Type B pancreatic cell (in vitro differentiated cells): ENCODE measurements at places on chromosomes 2 and 18.

DNA sequence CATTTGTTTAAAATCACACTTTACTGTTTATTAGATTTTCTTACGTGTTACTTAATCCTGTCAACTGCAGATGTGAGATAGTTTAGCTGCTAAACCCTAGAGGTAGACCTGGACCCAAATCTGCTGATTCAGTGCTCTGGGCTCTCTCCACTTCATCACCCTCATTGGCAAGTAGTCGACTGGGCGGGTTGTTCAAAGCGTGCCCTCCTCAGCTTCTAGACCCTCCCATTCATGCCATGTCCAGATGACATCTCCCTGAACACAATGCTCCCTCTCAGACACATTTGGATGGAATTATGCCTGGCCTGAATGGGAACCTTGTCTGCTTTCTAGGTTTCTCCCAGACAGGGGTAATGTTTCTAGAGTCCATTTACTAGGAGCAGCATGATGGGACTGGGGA is 43.7 kb downstream of the RPIA start:
- H3K4me3 ChIP-seq: peak overlapping the region; percentile 40
- peak overlapping the region; percentile 90 for H3K27ac ChIP-seq
- H3K27me3 ChIP-seq: no peaks in the 10 kb centered on the region
- H3K4me1 ChIP-seq: peaks cover 11% of the 10 kb centered on the region

GRCh38 chr2:70995426-70995729 is 705 bp upstream of the TEX261 start:
- H3K4me1 ChIP-seq: peaks cover 23% of the 10 kb centered on the region
- H3K27ac ChIP-seq: peak overlapping the region; percentile 80
- H3K4me3 ChIP-seq: peak overlapping the region; percentile 93
- peaks cover 11% of the 10 kb centered on the region for H3K27me3 ChIP-seq
- DNase-seq: peak; percentile 66

- no peak for DNase-seq
- H3K27ac ChIP-seq: no peak overlapping the region
- H3K36me3 ChIP-seq: no peaks in the 10 kb centered on the region
- no peaks in the 10 kb centered on the region for H3K27me3 ChIP-seq
Measured at GRCh38 chr18:74533666-74534065, 634 bp upstream of the CNDP1 start.

GRCh38 chr18:45166836-45167551 is 448.3 kb upstream of the SLC14A2 start:
- H3K27me3 ChIP-seq: no peaks in the 10 kb centered on the region
- no peak overlapping the region for H3K27ac ChIP-seq
- peaks cover 13% of the 10 kb centered on the region for H3K4me1 ChIP-seq
- H3K4me3 ChIP-seq: no peak overlapping the region
- no peak for DNase-seq

DNA sequence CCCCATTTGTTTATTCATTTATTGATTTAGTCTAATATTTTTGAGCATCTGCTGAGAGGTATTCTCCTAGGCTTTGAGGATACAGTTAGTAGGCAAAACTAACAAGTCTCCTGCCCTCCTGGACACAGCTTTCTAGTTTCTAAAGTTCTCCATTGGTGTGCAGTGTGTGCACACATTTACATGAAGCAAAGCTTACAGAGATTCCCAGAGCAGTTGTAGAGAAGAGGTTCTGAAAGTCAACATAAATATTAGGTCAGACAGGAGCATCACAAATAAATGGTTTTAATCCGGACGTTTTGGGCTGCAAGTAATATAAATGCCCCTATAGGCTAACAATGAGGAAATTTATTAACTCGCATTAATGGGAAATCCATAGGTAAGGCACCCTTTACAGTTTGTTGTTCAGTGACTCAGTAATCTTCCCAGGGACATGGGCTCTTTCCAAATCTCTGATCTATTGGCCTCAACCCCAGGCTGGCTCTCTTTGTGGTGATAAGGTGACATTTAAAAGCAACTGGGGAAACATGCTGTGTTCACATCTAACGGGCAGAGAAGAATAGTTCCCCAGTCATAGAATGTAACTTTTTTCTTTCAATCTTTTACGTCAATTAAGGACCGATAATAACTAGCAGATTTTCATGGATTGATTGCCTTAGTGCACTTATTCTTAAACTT is 407.2 kb downstream of the PTPRM start:
- DNase-seq: no peak
- H3K4me3 ChIP-seq: no peak overlapping the region
- no peaks in the 10 kb centered on the region for H3K36me3 ChIP-seq

DNA sequence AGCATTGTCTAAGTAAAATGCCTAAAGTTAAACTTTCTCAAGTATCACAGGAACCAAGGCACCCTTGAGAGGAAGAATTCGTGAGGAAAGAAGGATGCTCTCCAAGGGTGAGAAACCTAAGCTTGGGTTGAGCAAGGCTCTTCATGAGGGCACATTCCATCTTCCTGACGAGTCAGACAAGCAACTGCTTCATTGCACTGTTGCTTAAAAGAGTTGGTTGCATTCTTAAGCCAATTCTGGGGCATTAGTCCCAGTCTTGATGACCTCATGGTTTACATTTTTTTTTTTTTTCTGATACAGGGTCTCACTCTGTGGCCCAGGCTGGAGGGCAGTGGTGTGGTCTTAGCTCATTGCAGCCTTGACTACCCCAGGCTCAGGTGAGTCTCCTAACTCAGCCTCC is 237.5 kb downstream of the ACTR3 start:
- no peak overlapping the region for H3K4me3 ChIP-seq
- H3K36me3 ChIP-seq: no peaks in the 10 kb centered on the region
- no peak overlapping the region for H3K27ac ChIP-seq
- H3K4me1 ChIP-seq: no peaks in the 10 kb centered on the region
- H3K27me3 ChIP-seq: no peaks in the 10 kb centered on the region

DNA sequence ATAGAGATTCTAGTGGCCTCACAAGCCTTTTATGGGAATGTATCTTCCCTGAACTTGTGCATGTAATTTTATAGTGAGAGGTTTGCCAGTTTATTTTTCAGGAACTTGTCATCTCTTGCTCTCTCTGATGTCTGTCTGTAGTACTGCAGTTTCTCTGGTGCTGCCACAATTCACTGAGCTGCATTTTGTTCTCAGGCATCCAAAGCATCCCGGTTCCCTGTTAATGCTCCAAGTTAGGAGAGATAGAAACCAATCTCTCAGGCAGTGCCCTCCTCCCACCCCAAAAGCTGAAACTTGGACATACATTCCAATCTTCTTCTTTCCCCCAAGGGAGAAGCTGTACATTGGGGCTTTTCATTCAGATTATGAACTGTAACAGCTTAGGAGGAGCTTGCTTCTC is 30.1 kb upstream of the GRB14 start:
- no peak overlapping the region for H3K27ac ChIP-seq
- H3K27me3 ChIP-seq: no peaks in the 10 kb centered on the region
- H3K4me1 ChIP-seq: no peaks in the 10 kb centered on the region
- DNase-seq: no peak
- H3K36me3 ChIP-seq: peaks cover 5% of the 10 kb centered on the region

DNA sequence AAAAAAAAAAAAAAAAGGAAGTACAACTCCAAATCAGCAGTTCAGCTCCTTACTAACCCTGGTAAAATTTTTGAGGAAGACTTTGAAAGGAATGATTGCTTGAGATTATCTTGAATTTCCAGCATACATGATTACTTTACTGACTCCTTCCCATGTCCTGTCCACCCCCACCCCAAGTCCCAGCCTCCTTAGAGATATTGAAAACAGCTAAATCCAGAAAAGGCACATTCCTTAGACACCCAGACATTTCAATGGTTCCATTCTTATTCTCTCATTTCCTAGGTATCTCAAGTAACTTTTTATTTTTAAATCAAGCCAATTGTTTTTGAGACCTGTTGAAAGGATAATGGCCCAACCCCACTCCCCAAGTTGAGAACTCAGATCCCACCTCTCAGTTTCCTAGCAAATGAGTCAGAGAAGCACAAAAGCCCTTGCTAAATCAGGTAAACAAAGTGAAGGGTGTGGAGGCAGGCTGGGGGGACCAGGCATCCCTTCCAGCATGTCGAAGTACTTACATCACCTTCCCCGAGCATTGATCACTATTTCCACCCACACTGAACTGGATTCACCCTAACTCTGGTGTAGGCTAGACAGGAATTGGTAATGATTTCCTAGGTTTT is 95.4 kb upstream of the FZD7 start:
- H3K4me1 ChIP-seq: peaks cover 35% of the 10 kb centered on the region
- DNase-seq: no peak
- H3K4me3 ChIP-seq: peak overlapping the region; percentile 58
- peaks cover 3% of the 10 kb centered on the region for H3K27me3 ChIP-seq
- H3K27ac ChIP-seq: peak overlapping the region; percentile 89

- H3K4me1 ChIP-seq: peaks cover 14% of the 10 kb centered on the region
- H3K36me3 ChIP-seq: peaks cover 7% of the 10 kb centered on the region
- H3K27me3 ChIP-seq: peaks cover 10% of the 10 kb centered on the region
- no peak for DNase-seq
Measured at GRCh38 chr2:19714926-19715325, 186.9 kb downstream of the TTC32 start.

DNA sequence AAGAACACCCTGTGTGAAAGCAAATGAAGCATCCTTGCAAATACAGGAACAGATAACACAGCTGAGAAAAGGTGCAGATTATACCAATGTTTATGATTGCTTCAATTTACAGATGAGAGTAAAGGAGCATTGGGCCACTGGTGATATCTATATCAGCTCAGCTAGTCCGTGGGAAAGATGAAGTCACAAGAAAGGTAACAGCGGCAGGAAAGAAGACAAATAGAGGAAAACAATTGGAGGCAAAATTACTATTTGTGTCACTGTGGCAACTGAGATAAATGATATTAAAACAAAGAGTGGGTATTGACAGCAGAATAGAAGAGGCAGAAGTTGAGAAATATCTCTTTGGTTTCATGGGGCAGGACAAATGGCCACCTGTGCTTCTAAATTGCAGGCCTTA is 121.2 kb upstream of the CAVIN2 start:
- no peak overlapping the region for H3K27ac ChIP-seq
- H3K4me1 ChIP-seq: peaks cover 5% of the 10 kb centered on the region
- H3K36me3 ChIP-seq: peaks cover 4% of the 10 kb centered on the region
- H3K4me3 ChIP-seq: no peak overlapping the region
- no peaks in the 10 kb centered on the region for H3K27me3 ChIP-seq

GRCh38 chr2:3175568-3175955 is 202.1 kb downstream of the EIPR1 start:
- no peak overlapping the region for H3K27ac ChIP-seq
- DNase-seq: no peak
- H3K27me3 ChIP-seq: no peaks in the 10 kb centered on the region

- H3K36me3 ChIP-seq: peaks cover 16% of the 10 kb centered on the region
- H3K4me3 ChIP-seq: no peak overlapping the region
- H3K27ac ChIP-seq: no peak overlapping the region
Measured at GRCh38 chr2:69021727-69022126, 8.7 kb downstream of the ANTXR1 start.

DNA sequence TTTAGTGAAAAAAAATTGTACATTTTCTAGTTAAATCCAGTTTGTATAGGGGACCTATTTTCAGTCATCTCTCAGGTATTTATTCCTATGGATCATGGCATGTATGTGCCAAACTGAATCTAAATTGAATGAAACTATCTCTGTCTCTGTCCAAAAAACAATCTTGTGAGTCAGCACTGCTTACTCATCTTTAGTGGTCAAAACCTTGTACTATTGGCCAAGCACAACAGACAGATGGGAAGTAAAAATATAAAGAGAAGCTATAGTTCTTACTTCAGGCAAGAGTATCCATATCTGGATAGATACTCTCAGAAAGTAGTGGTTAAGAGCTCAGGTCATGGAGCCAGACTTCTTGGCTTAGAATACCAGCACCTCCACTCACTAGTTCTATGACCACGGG is 76.0 kb upstream of the KLHL14 start:
- H3K4me1 ChIP-seq: peaks cover 13% of the 10 kb centered on the region
- no peak for DNase-seq
- no peaks in the 10 kb centered on the region for H3K36me3 ChIP-seq
- H3K4me3 ChIP-seq: no peak overlapping the region
- H3K27ac ChIP-seq: no peak overlapping the region
- no peaks in the 10 kb centered on the region for H3K27me3 ChIP-seq

- peaks cover 14% of the 10 kb centered on the region for H3K27me3 ChIP-seq
- peaks cover 7% of the 10 kb centered on the region for H3K4me1 ChIP-seq
- DNase-seq: no peak
- peak overlapping the region; percentile 12 for H3K27ac ChIP-seq
Measured at GRCh38 chr2:235160281-235160810, 208.5 kb downstream of the SH3BP4 start.

- no peaks in the 10 kb centered on the region for H3K36me3 ChIP-seq
- H3K27ac ChIP-seq: peak overlapping the region; percentile 11
- H3K4me3 ChIP-seq: no peak overlapping the region
- DNase-seq: no peak
- H3K4me1 ChIP-seq: peaks cover 17% of the 10 kb centered on the region
Measured at GRCh38 chr2:36393738-36394256, 38.2 kb downstream of the CRIM1 start.

DNA sequence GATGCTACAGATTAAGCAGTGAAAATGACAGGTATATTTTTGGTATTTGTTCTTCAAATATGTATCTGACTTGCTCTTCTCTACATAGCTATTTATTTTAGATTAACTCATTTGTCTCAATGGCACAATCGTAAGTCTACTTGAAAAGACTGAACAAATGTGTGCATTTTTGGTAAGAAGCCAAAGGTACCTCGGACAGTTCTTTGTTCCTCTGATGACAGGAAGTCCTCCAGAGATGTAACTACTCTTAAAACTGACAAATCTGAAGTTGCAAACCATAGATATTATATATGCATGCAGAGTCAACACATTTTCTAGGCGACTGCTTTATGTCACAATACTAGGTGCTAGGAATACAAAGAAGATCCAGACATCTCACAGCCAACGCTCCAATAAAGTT is 36.7 kb downstream of the NDUFAF7 start:
- no peak for DNase-seq
- no peak overlapping the region for H3K4me3 ChIP-seq
- peaks cover 8% of the 10 kb centered on the region for H3K36me3 ChIP-seq
- H3K27ac ChIP-seq: no peak overlapping the region

GRCh38 chr2:48529676-48530032 is 300 bp upstream of the STON1 start:
- H3K27me3 ChIP-seq: no peaks in the 10 kb centered on the region
- no peak for DNase-seq
- H3K4me3 ChIP-seq: peak overlapping the region; percentile 88
- no peaks in the 10 kb centered on the region for H3K36me3 ChIP-seq
- no peak overlapping the region for H3K27ac ChIP-seq

DNA sequence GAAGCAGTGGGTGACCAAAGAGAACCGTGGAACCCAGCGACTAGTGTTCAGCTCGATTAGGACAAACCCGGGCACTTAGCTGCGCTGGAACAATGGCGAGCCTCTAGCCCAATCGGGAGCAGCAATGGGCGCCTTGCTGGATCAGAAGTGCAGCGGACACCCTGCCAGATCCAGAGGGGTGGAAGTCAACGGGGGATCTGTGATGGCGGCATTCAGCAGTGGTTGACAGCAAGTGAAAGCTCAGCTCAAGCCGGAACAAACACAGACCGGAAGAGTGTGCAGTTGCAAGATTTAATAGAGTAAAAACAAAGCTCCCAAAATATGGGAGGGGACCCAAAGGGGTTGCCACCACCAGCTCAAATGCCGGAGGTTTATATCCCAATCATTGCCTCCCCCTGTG is 478.7 kb upstream of the REG3G start:
- no peaks in the 10 kb centered on the region for H3K27me3 ChIP-seq
- H3K27ac ChIP-seq: no peak overlapping the region
- DNase-seq: no peak
- no peaks in the 10 kb centered on the region for H3K36me3 ChIP-seq

GRCh38 chr2:207224791-207225482 is 59.2 kb upstream of the KLF7 start:
- no peaks in the 10 kb centered on the region for H3K36me3 ChIP-seq
- H3K4me3 ChIP-seq: no peak overlapping the region
- peaks cover 24% of the 10 kb centered on the region for H3K27me3 ChIP-seq
- no peak for DNase-seq
- no peak overlapping the region for H3K27ac ChIP-seq
